ENCODE measurements at places on chromosomes 3 and 15.

DNA sequence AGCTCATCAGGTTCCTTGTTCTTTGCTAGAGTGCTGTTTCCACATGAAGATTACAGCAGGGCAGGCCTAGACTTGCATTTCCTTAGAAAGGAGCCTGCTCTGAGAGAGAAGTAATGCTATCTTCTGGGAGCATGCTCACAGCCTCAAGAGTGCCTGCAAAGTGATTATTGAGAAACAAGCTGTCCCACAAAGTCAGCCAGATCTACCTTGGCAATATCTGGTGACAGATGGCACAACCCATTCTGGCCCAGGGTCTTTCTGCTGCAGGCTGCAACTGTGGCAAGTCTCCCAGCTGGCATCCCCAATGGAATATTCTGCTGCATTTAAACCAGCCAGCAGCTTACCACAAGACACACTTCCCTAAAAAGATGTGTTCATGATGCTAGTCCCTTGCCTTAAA lies 29.3 kb downstream of the MTMR10 start:
- DNase-seq = no peak

- DNase-seq = peak; percentile 62
These were observed 331 bp downstream of the RNU6-1 start for GRCh38 chr15:67839499-67839928.

- no peak for DNase-seq
These were observed 7.3 kb downstream of the TPM1 start for GRCh38 chr15:63049783-63050371.

DNA sequence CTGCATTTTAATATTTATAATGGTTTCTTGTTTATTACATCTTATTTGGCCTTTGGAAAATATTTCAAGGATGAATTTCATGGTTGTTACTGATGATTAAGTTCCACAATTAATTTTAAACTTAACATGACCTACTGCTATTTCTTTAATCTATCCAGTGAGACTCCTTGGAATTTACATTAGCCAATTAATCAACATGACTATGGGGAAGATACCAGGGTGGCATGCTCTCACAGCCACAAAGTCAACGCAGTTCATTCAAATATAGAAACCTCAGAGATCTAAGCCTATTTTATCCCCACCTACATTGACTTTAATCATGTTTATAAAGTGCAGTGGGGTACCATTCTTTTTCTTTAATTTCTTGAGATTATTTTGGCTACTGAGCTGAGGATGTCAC lies 43.6 kb upstream of the PDZRN3 start:
- DNase-seq = no peak

DNA sequence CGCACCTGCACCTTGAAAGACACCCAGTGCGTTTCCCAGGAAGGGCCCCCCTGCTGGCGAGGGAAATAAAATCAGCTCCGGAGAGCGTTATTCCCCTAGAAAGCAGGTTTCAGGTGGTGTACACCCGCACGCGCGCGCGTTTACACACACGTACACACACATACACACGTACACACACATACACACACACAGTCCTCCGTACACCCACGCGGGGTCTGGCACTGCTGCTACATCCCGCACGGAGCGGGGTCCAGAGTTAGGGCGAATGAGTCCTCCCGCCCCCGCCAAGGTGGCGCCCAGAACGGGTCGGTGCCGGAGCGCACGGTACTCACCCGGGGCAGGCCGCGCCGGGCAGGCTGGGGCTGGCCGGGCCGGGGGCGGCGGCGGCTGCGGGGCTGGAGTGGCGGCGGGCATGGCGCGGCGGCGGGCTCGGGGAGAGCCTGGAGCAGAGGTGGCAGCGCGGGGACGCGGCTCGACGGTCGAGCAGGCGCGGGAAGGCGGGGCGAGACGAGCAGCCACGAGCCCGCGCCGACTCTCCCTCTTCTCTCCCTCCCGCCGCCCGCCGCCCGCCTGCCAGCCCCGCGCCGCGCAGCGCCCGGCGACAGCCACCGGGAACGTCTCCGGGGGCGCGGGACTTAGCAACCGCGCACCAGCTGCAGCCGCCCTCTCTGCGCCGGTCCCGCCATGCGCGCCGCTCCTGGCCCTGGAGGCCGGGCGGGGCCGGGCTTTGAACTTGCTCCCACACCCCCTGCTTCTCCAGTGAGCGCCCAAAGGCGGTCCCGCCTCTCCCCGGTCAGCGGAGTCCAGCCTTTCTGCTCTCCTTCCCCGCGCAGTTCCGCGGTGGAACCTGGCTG lies at the start of gene DCLK3:
DCLK3 (minus strand) TSS at position 704 of the 854 bp plus-strand sequence; CDS start at position 414, 290 bp downstream.
- no peak for DNase-seq

DNA sequence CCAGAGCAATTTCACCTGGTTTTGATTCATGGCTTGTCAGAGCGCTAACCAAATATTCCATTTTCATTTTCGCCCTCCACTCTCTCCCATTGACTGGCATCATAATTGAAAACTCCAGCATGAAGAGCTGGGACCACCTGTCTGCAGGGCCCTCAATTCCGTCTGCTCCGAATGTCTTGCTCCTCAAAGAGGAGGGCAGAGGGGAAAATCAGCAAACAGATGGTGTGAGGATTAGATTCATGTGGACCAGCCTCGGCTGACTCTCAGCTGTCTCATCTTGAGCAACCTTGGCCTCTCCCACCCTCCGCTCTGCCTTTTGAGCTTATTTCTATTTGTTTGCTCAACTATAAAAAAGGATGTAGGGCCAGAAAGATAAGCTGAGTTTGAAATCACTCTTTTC lies 512.2 kb upstream of the PPP2R3A start:
- no peak for DNase-seq

- DNase-seq = no peak
These were observed 268.0 kb downstream of the LPP start for GRCh38 chr3:188421836-188422540.

- no peak for DNase-seq
These were observed 1.1 kb upstream of the TRIM71 start for GRCh38 chr3:32816439-32817256.

- no peak for DNase-seq
These were observed 8.6 kb downstream of the PARP9 start for GRCh38 chr3:122555275-122556071.

DNA sequence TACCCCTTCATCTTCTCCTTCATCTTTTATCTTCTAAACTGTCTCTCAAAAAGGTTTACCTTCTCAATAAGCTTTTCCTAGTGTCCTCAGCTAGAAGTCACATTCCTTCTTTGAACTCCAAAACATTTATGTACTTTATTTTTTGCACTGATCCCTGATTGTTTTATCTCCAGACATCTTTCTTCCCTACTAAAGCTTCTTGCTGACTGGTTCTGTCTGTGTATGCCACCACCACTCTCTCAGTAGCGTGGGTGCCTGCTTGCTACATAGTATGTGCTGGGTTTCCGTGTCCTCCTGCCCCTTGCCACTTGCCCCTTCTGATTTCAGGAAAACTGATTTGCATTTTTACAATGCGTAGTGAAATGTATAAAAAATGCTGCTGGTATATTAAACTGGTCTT lies 24.0 kb downstream of the GTF2E1 start:
- DNase-seq = no peak

DNA sequence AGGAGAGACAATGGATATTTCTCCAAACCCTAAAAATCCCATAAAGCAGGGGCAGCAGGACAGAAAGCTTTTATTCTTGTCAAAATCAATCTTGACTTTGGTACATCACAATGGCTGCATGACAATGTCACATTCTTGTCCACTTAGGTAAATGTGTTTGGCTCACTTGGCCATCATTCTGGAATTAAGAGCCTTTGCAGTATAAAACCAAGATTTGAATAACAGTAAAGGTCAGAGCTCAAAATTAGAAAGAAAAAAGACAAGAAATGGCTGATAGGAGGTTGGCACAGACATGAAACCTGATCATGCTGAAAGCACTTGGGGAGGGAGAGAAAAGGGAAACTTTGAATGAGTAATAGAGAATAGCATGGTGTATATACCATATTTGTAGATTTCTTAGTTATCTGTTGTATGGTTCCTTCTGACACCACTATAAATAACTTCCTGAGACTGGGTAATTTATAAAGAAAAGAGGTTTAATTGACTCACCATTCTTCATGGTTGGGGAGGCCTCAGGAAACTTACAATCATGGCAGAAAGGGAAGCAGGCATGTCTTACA lies 158.5 kb upstream of the SGO1 start:
- DNase-seq = no peak

DNA sequence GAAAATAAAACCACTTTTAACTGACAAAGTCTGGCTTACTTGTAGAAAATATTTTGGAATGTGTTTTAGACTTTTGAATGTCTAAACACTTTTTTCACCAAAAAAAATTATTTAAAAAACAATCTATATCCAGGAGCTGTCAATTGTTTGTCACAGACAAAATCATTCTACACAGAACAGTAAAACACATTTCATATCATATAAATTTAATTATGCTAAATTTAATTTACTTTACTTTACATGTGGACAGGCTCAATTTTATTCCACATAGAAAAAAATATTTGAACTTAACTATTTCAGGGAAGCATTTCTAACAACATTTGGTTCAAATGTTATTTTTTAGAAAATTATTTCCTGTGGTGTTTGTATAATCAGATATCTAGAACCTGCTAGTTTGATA lies 1417.0 kb downstream of the ZPLD1 start:
- no peak for DNase-seq

DNA sequence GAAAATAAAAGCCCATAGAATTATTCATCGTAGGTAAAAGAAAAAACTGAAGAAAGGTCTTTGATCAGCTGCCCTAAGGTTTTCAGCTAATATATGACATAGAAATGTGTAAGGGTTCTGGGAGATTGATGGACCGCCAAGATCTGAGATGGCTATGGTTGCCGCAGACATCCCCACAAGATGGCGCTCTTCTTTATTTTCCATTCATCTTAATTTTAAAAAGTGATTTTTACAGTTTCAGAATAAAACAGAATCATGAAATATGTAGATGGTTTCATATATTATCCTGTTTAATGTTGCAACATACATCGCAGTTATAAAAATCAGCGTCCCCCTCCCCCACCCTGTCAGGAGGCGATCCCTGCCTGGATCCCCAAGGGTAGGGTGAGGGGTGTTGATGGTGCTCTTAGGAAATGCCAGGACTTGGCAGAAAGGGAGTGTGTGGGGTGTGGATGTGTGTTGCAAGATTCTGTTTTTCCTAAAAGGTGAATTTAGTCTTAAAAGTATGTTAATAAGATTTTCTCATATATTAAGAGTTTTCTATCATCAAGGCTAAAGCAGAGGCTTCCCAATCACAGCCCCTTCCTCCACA lies 68.8 kb downstream of the ANXA2 start:
- DNase-seq = no peak

DNA sequence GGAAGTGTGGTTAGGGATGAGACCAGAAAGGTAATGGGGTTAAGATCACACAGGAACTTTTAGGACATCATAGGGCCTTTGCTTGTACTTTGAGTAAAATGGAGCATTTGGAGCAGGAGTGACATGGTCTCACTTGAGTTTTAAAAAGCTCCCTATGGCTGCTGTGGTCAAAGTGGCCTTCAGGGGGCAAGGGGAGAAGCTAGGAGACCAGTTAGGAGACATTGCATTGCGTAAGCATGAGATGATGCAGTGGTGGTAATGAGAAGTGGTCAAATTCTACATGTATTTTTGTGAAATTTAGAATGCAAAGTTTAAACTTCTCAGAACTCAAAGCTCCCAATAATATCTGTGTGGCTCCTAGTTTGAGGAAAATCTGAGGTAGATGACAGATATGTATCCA lies 27.9 kb downstream of the MED12L start:
- no peak for DNase-seq

- DNase-seq = peak; percentile 49
These were observed 77.2 kb upstream of the SLC6A11 start for GRCh38 chr3:10738688-10739372.

DNA sequence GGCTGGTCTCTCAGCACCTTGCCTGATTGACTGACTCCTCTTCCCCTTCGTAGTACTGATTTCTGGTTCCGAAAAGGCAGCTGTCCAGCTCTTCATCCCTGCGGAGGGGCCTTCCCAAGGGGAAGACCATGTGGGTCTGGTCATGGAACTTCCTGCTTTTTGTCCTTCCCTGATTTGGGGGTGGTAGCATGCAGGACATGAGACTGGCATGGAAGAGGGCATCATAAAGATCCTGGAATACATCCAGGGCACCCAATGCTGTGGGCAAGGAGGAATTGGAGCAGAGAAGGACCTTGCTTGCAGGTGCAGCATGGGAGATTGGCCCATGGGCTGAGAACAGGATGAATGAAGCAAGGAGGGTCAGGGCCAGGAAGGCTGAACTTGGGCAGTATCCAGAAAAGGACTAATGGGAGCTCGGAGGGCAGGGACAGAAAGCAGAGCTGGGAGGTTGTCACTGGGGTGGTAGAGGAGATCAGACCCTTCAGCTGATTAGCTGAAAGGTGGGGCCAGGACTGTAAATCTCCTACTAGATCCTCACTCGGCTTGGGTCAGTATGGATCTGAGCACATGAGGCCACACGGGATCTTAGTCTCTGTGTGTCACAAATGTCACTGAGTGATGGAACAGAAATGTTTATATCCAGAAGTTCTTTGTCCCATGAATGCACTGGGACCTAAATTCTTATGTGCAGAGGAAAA lies 59.5 kb downstream of the AMOTL2 start:
- no peak for DNase-seq

GRCh38 chr3:194768586-194768985 lies 82.9 kb downstream of the FAM43A start:
- DNase-seq = no peak

DNA sequence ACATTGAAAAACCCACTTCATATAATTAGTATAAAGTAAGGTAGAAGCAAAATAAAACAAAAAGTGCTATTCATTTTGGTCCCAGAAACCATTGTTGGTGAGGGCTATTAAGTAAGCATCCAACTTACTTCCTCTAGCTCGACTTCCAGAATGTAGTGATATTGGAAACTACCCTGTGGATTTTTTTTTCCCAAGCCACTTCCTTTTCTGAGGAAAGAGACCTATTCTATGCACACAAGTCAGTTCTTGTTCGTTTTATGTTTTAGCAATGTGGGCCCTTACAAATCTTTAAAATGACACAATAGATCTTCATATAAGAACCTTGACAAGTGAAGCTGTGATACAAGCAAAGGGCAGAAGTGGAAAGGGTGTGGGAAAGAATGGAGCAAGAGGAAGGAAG lies 402.0 kb upstream of the TBL1XR1 start:
- DNase-seq = no peak

- no peak for DNase-seq
These were observed 29.6 kb downstream of the MSL2 start for GRCh38 chr3:136166507-136166906.

GRCh38 chr15:68994981-68995761 lies 19.3 kb upstream of the NOX5 start:
- no peak for DNase-seq

DNA sequence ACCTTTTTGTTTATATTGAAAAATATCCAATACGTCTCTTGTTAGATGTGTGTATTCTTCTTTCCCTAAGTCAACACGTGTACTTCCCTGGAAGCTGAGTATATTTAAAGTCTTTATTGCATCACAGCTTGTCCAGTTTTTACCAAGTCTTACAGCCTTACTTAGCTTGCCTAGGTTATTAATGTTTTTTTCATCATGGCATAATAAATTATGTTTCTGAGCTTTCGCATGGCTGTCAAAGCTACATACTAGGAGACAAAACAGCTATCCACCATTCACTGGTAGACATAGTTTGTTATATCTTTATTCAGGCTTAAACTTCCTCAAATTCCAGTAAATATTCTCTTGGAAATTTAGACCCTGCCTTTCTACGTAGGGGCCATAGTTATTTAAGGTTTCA lies 224.2 kb downstream of the BCHE start:
- no peak for DNase-seq
